ENCODE measurements at places on chromosomes 5 and 9. TPM values are rescaled to one million over a fixed set of nuclear protein-coding genes. Genes with fewer than 3 reads are reported as not detected.

GRCh38 chr9:7075154-7075553, 317.4 kb downstream of the KDM4C start:
- no peak for DNase-seq

DNA sequence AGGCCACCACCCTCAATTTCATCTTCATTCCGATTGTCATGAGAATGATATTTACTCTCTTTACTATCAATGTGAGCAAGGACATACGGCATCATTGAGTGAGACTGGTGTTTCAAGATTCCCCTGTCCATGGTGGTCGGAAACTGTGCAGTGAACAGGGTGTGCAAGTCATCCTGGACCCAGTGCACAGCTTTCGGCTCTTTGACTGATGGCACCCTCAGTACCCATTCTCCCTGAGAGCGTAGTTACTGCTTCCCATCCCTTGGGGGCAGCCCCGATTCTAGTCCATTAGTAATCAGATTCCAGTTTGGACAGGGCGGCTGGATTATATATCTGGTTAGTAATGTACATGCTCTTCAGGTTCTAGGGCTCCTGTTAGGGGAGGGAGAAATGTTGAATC, 61.7 kb upstream of the SUB1 start:
- DNase-seq = no peak

The QRFP gene
- total RNA-seq = not detected

The CCDC183 gene
- 2.8 TPM for total RNA-seq

All from HCT116 (cell line).